ENCODE measurements at places on chromosomes 11 and 22.
A peak's percentile ranks its signal among the peaks of the same experiment; 100 is the strongest.

DNA sequence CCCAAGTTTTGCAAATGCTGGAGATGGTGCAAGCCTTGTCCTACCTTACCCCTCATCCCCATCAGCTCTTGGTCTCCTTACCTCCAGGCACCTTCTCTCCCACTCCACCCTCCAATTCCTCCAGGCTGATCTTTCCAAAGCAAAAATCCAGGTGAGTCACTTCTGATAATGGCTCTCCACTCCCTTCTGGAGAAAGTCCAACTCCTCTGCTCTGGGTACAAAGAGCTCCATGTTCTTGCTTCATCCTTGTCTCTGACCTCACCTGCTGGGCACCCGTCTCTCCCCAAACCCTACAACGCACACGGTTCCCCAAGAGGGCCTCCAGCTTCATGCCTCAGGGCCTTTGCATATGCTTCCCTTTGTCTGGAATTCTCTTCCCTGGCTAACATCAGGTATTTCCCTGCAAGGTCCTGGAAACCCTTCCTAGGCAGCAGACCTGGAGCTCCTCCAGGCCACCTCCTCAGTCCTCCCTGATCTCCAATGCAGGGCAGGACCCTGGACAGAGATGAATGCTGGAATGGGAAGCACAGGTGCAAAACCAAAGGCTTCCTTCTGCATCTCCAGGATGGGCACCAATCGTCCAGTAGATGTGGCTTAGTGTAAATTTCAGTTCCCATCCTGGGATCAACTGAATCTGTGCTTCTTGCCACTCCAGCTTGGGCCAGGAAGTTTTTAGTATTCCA is 22.7 kb downstream of the IFT27 start:
- DNase-seq: no peak

DNA sequence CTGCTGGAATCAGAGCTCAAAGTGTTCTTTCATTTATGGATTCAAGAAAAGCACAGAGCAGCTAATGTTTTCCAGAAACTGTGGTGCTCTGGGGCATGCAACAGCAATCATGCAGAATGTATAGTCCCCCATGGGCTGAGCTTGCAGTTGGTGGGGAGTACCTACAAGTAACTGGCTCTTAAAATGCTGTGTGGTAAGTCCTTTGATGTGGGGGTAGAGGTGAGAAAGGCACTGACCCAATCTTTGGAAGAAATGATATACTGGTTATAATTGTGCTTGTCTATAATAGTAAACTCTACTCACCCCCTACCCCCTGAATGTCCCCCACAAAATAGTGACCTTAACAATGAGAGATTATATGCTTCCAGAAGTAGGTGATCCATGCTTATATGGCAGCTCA is 29.1 kb upstream of the CD44 start:
- DNase-seq: no peak

GRCh38 chr11:111454561-111455192 is 57.5 kb downstream of the BTG4 start:
- peak; percentile 47 for DNase-seq

DNA sequence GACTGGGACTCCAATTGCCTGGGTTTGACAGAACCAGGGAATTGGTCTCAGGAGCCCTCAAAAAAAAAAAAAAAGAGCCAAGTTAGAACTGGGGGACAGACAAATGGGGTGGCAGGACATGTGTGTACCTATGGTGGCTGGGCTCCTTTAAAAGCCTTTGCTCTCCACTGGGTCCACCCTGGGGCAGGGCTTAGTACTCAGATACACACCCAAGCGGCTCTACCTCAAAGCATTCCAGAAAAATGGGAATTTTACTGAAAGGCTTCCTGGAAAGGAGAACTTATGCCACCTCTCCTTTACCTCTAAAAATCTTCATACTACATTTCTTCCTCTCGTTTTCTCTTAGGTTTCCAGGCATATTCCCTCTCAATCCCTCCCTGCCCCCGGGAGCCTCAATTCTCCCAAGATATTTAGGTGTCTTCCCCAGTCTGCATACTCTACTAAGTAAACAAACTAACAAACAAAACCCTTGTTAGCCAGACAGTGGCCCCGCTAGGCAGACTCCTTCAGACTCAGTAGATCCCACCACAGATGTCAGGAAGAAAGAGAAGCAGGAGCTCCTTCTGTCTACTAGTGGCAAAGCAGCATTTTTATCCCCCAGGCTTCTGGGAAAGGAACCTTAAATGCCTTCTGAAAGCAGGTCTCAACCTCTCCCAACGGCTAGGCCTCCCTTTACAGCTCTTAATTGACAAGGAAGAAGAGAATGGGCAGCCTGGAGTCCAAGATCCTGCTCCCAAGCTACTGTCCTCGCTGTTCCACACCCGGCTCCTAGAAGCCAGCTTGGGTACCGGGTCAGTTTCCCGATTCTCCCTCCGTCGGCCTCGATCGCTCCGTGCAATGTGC is 653 bp downstream of the PCSK7 start:
- DNase-seq: no peak

DNA sequence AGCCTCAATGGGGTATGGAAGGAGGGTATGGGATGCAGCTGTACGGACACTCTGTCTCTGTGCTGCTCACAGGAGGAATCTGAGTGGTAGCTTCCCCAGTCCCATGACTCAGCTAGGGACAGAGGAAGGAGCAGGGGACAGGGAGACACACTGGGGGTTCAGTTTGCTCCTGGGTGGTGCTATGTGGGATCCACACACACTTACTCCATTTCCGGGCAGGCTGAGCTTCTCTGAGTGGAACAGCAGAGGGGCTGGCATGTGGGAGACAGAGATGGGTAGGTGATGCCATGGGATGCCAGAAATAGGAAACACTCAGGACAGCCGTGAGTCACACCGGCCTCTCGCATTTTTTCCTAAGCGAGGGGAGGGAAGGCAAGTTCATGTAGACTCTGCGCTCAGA is 59.2 kb upstream of the KIRREL3 start:
- DNase-seq: no peak

GRCh38 chr11:9150926-9151325 is 59.5 kb upstream of the SCUBE2 start:
- DNase-seq: no peak

GRCh38 chr11:70020336-70021214 is 57.5 kb upstream of the ANO1 start:
- no peak for DNase-seq

- no peak for DNase-seq
Measured at GRCh38 chr11:15107730-15108515, 6.8 kb upstream of the INSC start.

DNA sequence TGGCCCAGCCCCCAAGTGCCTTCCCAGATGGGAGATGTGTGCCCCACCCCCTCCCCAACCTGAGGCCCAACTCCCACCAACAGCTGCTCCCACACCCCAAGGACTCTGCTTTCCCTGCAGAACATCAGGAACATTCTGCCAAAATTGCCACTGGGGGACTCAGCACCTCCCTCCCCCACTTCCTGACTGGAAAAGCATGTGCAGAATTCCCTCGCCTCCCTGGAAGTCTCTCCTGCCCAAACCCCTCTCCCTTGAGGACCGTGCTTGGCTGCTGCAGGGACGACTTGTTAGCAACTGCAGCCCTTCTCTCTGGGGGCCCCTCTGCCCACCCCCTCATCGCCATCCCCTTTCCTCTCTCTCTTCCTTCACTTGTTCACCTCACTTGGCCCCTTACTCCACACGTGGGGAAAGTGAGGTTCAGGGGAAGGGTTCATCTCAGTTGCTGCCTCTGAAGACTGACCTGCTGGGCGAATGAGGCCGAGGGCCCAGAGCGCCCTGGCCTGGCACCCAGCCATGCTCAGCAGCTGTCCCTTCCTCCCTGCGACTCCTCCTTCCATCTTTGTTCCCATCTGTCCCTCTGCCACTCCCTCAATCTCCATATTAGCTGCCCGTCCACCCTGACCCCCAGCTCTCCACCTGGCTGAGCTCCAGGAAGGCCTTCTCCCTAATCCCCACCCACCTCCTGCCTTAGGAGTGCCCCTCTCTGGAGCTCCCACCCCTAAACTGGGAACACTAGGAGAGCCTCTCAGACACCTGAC is 105.1 kb downstream of the CHST1 start:
- DNase-seq: no peak

DNA sequence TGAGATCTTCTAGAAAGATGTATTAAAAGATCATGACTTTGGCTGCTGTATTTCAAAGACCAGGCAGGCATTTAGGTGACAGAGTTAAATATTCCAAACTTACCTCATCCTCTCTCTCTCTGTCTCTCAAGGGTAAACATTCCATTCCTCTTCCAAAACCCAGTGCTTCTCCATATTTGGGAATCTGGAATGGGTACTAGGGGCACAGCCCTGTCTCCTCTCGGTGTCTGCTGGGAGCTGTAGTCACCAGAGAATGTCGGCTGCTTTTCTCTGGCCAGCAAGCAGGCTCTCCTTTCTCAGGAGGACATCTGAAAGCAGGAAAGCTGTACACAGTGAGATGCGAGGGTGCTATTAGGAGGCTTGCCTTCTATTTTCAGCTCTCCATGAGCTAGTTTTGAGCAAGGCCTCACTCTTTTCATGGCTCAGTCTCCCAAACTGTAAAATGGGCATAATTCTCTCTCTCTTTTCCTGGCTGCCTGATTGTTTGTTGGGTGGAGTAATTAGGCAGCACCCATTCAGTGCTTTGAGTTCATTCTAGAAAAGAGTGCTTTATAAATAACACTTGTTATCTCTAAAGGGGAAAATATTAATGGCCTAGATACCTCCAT is 9.3 kb upstream of the PEX26 start:
- DNase-seq: no peak

- DNase-seq: no peak
Measured at GRCh38 chr11:104583857-104584256, 314.4 kb downstream of the CASP12 start.

GRCh38 chr22:44780876-44781449 is 28.6 kb downstream of the ARHGAP8 start:
- no peak for DNase-seq

- DNase-seq: no peak
Measured at GRCh38 chr11:112400476-112401014, 139.9 kb upstream of the PLET1 start.

GRCh38 chr11:105861225-105861624 is 160.8 kb downstream of the MSANTD4 start:
- no peak for DNase-seq

GRCh38 chr11:2553886-2554285 is 109.1 kb downstream of the KCNQ1 start:
- no peak for DNase-seq
